Fibroblast of skin of scalp (primary cell): ENCODE measurements at places on chromosomes 5 and 9.
A peak's percentile ranks its signal among the peaks of the same experiment; 100 is the strongest.

DNA sequence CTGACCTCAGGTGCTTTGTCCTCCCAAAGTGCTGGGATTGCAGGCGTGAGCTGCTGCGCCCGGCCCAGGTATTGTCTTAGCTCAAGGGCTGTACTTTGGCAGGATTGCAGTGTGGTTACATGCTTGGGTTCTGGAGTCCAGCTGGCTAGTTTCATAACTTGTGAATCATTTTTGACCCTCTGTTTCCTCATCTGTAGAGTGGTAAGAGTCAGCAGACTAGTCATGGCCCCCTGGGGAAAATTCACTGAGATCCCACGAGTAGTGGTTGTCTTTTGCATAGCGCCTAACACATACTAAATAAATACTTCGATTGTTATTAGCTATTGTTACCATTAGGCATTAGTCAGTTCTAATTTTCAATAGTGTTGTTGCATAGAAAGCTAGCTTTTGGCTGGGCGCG lies 14.3 kb downstream of the PTPA start:
- DNase-seq: peak; percentile 87

DNA sequence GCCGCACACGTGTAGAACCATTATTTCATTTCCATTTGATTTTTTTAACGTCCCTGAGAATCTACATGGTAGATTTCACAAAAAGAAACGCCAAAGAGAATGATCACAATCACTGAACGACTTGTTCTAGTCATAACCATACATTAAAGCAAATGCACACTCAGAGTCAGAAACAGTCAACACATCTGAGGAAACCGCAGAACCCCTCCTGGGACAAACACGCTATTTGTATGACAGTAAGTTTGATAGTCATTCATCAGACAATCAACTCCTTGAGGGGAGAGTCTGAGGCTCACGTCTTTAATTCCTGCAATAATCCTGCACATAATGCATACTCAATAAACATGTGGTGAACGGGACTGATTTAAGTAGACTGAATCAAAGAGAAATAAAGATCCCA lies 129.2 kb downstream of the MED27 start:
- no peak for DNase-seq

DNA sequence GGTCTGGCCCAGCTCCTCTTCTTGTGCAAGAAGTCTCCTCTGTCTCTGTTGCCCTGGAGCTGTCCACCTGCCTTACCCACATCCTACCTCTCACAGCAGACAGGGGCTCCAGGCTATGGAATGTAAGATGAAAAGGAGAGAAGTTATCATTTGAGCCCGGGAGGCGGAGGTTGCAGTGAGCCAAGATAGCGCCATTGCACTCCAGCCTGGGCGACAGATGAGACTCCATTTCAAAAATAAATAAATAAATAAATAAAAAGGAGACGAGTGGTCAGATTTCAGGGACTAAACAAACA lies 37.5 kb upstream of the DENND4C start:
- DNase-seq: no peak

DNA sequence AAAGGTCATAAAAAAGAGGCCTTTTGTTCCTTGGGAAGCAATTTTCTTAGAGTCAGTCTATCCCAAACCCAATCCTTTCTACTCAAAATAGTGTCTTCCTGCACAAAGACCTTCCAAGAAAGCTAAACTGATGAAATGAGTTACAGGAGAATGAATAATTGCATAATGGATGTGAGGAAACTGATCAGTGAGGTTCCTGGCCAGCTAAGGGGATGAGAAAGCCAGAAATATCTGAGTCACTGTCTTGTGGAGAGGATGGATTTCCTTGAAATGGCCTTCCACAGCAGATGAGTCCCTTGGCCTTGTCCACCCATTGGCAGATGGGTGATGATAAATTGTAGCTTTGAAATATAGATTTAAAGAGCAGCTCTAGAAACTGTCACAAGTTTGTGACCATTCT lies 756.1 kb downstream of the DNAH5 start:
- no peak for DNase-seq

DNA sequence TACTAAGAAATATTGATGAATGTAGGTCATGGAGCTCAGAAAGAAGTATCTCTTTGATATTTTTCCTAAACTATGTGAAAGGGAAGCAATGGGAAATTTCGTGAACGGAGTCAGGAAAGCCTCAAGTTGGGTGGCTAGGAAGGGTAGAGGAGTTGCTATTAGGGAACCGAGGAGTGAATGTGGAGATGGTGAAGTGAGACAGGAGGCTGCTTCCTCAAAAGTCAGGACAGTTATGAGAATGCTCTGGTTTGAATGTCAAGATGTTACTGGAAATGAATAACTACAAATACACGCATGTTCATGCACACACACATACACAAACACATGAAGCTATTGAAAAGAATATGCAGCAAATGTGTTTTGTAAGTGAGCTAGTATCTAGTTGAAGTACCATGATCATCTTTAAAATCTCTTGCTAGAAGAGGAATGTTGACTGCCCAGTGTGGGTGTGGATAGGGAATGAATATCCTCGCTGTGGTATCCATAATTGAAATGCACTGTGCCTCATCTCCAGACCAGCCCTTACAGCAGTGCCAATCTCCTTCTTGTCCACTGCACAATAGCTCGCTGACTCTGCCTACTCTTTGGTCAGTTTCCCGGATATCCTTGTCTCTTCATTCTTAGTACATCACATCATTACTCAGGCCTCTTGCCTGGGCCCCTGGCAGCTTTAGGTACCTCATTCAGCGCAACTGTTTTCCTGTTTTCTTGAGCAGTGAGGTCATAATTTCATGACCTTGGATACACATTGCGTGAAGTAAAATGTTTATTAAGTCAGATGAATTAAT lies 21.9 kb upstream of the PDCD1LG2 start:
- DNase-seq: no peak
